Suprapubic skin (tissue), 4 donors: ENCODE measurements at places on chromosomes 4 and X. TPM values are rescaled to one million over a fixed set of nuclear protein-coding genes. Genes with fewer than 3 reads are reported as not detected.

- no peak for DNase-seq
Measured at GRCh38 chrX:104482757-104483156, 83.2 kb upstream of the IL1RAPL2 start.

- DNase-seq, result no peak
Measured at GRCh38 chr4:184198190-184198589, 19.5 kb downstream of the ENPP6 start.

GRCh38 chrX:142156567-142156966 is 48.5 kb downstream of the MAGEC2 start:
- DNase-seq, result no peak

DNA sequence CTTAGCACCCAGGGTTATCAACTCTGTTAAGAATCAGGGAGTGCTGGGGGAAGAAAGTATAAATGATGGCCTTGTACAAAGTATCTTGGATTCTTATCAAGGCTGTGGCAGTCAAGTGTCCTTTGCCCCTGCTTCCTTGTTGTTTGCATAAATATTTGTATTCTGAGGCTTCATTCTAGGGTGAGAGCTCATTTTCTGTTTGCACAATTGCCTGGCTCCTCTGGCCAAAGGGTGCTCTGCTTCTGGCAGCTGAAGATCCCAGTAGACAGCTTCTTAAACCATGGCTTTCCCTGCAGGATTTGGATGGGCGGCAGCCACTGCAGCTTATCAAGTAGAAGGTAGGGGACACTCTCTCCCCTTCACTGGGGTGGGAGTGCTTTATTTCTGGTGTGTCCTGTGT is at the start of gene GBA3:
Gene GBA3, plus strand, starts transcription at position 202 of the 400 bp plus-strand sequence.
- no peak for DNase-seq

- no peak for DNase-seq
Measured at GRCh38 chrX:31323658-31324057, 251.8 kb upstream of the FTHL17 start.

GRCh38 chrX:153200462-153200861 is 21.4 kb downstream of the MAGEA1 start:
- no peak for DNase-seq

DNA sequence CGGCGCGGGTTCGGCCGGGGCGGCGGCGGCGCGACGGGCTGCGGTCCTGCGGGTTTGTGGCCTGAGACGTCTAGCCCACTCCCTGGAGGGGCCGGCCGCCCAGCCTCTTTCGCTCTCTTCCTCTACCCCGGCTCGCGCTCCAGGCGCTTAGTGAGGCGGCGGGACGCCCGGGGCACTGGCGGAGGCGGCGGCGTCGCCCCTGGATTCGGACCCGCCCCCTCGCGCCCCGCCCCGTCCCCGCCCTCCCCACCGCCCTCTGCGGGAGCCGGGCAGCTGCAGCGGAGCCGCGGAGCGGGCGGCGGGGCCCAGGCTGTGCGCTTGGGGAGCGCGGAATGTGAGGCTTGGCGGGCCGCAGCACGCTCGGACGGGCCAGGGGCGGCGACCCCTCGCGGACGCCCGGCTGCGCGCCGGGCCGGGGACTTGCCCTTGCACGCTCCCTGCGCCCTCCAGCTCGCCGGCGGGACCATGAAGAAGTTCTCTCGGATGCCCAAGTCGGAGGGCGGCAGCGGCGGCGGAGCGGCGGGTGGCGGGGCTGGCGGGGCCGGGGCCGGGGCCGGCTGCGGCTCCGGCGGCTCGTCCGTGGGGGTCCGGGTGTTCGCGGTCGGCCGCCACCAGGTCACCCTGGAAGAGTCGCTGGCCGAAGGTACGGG is at the start of gene BMP2K:
Gene BMP2K, plus strand, starts transcription at position 272 of the 650 bp plus-strand sequence. Its CDS starts 194 bp downstream, at position 466.
- DNase-seq, result peak; percentile 87

GRCh38 chr4:52946855-52947254 is 84.7 kb downstream of the RASL11B start:
- DNase-seq, result no peak

- DNase-seq, result no peak
Measured at GRCh38 chrX:15718283-15718970, 19.6 kb upstream of the CA5B start.

- no peak for DNase-seq
Measured at GRCh38 chr4:7756561-7757355, 182.9 kb downstream of the AFAP1 start.

DNA sequence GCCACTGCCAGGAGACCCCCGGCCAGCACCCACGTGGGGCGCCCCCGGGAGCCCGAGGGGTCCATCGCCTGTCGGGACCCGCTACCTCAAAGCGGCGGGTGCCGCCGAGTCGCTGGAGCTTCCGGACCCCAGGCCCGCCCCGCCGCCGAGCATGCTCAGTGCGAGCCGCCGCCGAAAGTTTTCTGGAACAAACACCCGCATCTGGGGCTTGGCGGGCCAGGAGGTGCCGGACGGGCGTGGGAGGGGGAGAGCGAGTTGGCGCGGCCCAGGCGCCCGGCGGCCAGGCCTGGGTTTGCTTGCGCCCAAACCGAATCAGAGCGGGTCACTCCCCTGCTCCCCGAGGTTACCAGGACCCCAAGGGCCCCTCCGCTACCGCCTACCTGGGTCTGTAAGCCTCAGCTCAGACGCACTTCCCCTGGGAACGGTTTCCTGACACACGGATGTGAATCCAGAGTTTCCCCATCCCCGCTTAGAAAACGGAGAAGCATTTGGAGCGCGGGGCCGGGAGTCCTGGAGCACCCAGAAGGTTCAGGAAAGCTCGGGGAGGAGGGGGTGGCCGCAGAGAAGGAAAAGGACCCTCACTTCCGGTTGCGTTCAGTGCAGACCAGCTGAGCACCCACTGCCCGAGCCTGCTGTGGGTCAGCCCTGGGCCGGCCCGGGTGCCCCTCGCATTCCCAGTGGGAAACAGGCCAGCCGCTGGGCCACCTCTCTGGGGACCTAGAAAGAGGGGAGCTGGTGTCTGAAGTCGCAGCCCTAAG is at the start of gene EVC2:
Gene EVC2, minus strand, starts transcription at position 111 of the 758 bp plus-strand sequence. Its CDS starts 46 bp downstream, at position 65.
- peak; percentile 90 for DNase-seq

DNA sequence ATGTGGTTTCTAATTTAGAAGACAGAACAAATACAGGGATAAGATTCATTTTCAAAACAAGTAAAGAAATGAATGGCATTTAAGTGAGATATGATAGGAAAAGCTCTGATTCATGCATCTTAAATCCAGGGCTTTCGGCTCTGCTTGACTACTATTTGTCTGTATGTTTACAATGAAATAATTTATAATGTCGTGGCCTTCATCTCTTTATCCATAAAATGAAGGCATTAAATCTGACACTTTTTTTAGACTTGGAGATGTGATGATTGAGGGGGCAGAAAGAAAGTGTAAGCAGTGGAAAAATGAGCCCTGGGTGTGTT is 115.7 kb upstream of the KIT start:
- DNase-seq, result no peak

DNA sequence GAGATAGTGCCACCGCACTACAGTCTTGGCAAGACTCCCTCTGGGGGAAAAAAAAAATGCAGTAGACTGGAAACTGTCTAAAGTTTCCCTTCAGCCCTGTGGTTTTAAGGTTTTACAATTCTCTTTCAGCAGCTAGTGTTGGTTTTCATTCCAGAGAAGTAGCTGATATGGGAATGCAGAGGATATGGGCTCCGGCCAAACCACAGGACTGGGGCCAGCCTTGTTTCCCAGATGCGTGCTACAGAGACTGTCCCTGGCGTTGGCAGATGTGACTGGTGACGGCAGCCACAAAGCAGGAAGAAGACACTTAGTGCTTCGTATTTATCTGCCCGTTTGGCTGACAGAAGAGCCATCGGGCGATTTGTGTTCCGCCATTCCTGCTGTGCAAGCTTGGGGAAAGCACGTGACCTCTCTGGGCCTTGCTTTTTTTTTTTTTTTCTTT is 43.2 kb downstream of the ZBTB49 start:
- no peak for DNase-seq

DNA sequence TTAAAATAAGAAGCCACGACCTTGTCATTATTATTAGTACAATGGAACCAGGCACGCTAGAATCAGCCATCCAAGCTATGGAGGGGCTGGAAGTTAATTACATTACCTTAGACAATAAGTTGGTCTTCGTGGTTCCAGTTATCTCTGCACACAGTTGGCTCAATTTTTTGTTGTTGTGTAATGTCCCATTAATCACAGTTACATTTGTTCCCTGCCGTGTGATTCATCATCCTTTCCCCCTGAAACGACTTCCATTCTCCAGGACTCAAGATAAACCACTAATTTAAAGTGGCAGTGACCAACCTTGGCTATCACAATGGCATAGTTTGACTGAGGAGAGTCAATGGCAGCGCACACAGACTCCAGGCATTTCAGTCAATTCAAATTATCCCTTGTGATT is 905.0 kb downstream of the RAB28 start:
- DNase-seq, result no peak

DNA sequence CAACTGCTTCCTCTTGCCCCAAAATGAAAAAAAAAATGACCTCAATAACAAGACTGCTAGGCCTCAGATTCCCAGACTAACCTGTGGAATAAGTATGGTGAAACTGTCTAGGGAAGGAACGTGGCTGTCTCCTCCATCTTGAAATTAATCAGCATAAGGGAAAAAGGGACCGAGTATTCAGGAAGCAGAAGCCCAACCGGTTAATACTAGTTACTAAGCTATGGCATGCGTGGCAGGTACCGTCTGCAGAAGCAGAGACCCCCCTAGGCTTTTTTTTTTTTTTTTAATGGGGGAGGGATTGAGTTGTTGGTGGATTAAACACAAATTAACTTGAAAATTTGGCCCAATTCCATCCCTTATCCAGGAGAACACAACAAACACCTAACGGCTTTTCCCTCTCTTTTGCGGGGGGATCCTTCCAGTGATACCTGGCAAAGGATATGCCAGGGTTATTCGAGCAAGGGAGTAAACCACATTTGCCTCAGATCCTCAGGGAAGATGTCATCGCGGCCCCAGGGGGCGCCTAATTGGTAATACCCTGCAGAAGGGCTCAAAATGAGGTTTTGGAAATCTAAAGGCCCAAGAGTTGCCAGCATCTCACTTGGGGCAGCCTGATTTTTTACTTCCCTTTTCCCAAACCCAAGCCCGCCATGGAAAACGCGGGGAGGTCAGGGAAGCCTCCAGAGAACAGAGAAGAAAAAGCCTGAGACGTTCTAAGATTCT is 893 bp downstream of the RLIM start:
- DNase-seq, result no peak

GRCh38 chr4:184838249-184839074 is 12.7 kb upstream of the ACSL1 start:
- DNase-seq, result no peak

DNA sequence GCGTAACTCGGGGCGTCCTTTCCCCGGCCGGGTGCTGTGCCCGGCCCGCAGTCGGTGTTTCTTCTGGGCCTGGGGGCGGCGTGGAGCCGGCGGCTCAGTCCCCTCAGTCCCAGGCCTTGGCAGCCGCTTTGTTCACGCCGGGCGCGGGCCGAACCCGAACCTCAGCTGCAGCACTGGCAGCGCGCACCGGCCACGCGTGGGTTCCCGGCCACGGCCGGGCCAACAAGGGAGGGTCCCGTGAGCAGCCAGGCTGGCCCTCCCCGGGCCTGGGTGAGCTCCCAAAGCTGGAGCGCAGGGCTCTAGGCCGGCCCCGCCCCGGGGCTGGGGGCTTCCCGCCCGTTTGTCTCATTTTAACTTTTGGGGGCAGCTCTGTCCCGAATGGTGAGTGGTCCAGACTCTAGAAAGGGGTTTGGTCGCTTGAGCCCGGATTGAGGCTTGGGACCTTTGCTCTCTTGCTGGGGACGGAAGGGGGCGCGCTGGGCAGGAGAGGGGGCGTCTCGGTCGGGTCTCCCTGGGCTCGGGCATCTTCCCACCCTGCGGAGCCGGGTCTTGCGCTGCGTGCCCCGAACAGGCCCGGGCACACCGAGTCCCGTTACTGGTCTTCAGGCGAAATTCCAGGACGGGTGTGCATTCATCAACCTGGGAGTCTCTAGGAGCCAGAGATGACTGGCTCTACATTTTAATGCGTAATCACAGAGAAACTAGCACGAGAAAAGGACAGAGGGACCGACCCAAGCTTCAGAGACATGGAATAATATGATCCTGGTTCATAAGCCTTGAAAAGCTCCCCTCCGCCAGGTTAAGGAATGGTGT is 177.1 kb downstream of the CBR4 start:
- DNase-seq, result peak; percentile 78

- no peak for DNase-seq
Measured at GRCh38 chr4:16583764-16584163, 314.7 kb downstream of the LDB2 start.

DNA sequence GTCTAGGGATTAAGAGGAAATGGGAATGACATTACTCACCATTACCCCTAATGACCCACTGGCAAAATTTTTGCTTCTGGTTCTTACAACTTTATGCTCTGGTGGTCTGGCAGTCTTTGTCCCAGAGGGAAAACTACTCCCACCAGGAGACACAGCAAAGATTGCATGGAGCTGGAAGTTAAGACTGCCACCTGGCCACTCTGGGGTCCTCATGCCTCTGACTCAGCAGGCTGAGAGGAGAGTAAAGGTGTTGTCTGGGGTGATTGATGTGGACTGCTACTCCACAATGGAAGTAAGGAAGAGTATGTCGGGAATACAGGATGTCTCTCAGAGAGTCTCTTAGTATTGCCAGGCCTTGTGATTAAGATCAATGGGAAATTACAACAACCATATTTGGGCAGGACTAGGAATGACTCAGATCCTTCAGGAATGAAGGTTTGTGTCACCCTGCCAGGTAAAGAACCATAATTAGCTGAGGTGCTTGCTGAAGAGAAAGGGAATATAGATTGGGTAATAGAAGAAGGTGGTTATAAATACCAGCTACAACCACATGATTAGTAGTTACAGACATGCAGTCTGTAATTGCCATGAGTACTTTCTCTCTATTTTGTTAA is 215.5 kb downstream of the GPAT3 start:
- no peak for DNase-seq

- no peak for DNase-seq
Measured at GRCh38 chr4:59608466-59608865, 1591.7 kb upstream of the ADGRL3 start.

DNA sequence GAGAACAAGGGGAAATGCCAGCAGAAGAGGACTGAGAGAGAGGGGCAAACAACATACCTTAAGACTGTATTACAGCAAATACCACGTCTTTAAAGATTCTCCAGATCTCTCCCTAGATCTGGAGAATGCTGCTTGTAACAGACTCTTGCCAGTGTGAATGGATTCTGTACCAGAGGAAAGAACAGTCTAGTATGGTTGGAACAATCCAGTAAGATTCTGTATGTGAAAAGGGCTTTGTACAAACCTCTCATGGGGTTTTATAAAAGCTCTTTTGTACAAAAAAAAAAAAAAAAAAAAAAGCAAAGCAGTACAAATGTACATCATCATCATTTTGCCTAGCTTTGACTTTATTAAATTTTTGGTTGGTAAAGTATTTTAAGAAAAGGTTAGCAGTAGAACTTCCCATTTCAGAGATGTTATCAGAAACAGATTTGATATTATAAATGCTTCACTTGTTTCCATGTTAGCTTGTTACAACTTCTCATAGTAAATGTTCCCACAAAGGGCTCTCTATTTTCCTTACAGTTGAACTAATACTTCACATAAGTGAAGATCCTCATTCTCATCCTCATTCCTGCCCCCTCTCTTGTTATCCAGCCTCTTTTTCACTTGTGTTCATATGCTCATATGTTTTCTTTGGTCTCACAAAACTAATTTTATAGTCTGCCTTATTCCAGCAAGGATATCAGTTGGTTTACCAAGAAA is 144.2 kb downstream of the EDA start:
- no peak for DNase-seq

SSX2B gene
- total RNA-seq, result not detected

MAGEA3 gene
- not detected for total RNA-seq

SSX4B gene
- total RNA-seq, result not detected

AFF2 gene
- total RNA-seq, result 0.72 TPM

HNRNPH2 gene
- total RNA-seq, result 60.6 TPM

INPP4B gene
- 12.4 TPM for total RNA-seq

MAGEA9 gene
- not detected for total RNA-seq

TCEAL8 gene
- total RNA-seq, result 50.6 TPM

ADH6 gene
- total RNA-seq, result 10.2 TPM

CITED1 gene
- not detected for total RNA-seq

SLC4A4 gene
- total RNA-seq, result not detected

TLL1 gene
- 10.4 TPM for total RNA-seq

DUSP9 gene
- total RNA-seq, result not detected
